ENCODE measurements at places on chromosomes 7 and 10.

DNA sequence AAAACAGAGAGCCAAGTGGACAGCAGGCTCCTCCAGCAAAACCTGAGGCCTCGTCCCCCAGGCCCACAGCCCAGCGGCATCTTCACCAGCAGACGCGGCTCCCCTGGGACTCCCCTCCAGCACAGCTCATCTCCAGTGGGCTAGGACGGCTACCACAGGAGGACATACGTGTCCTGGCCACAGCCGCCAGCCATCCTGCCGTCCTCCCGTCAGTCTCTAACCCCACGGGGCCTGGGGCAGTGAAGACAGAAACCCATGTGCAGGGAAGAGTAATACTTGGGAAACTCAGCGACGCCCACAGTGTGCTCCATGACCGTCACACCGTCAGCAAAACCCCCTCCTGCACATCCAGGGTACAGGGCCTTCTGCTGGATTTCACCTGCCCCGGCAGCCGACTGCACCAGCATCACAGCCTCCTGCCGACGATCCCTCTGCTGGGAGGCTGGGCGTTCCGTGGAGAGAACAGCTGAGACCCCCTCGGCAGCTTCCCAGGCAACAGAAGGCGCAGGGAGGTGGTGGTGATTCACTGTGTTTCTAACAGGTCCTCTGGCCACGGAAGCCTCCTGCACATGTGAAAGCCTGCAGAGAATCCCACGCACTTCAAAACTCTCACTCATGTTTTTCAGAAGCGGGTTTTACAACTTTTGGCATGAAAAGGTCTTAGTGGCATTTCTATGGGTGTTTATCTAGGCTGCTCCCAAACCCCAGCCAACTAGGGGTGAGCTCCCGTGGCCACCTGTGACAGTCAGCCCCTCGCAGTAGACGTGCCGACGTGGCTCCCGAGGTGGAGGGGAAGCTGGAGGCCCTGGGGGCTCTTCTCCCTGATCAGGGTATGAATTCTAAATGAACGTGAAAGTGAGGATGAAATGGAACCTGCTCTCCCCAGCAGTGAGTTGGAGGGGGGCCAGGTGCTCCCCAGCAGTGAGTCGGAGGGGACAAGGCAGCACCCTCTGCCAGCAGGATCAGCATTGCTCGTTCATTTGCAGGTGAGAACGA, 513.5 kb downstream of the PTPRN2 start:
- no peak for DNase-seq

DNA sequence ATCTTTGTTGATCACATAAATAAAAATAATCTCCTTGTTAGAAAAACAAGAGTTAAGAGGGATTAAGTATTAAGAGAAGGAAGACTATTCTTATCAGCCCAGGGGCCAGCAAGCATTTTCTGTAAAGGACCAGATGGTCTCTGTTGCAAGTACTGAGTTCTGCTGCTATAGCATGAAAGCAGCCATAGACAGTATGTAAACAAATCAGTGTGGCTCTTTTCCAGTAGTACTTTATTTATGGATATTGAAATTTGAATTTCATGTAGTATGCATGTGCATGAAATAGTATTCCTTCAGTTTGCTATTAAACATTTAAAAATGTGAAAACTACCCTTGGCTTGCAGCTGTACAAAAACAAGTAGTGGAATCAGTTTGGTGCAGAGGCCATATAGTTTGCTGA, 81.7 kb downstream of the STK31 start:
- DNase-seq: no peak

DNA sequence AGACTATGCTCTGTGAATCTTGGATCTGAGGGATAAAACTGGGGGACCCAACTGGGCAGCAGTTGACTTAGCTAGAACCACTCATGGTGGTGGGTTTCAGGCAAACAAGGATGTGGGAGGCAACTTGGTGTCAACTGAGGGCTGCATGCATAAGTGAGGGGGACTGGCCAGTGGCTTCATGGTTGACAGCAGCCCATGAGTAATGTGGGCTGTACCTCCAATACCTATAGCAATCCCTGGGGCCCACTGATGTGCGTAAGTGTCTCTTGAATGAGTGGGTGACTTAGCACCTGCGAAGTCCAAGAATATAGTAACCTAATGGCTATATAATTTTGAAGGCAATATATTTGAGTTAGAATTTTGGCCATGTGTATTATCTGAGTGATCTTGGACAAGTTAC, 13.7 kb upstream of the MAP3K8 start:
- DNase-seq: no peak

GRCh38 chr7:112254709-112255387, 48.4 kb downstream of the ZNF277 start:
- no peak for DNase-seq

DNA sequence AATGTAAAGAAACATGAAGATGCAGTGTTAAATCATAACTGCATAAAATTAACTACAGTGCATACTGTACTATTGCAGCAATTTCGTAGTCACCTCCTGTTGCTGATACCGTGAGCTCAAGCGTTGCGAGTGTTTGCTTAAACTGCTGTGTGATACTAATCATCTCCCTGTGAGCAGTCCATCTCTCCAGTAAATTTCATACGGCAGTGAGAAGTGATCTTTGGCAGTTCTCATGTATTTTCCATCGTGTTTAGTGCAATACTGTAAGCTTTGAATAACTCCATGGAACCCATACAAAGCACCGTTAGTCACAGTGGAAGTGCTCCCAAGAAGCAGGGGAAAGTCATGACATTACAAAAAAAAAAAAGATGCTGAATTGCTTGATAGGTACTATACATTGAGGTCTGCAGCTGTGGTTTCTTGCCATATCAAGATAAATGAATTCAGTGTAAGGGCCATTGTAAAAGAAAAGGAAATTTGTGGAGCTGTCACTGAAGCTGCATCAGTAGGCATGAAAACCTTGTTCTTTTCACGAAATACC, 360.4 kb downstream of the EXOC4 start:
- DNase-seq: no peak

Measured in NCI-H1048 (cell line).